ENCODE measurements at places on chromosomes 6 and 20. TPM values are rescaled to one million over a fixed set of nuclear protein-coding genes. Genes with fewer than 3 reads are reported as not detected.

RAB32 gene
- 31.2 TPM for total RNA-seq

CLIC5 gene
- under 0.01 TPM for total RNA-seq

UNC5CL gene
- total RNA-seq = 1.4 TPM

SOBP gene
- 2.6 TPM for total RNA-seq

COX4I2 gene
- total RNA-seq = not detected

PNPLA1 gene
- not detected for total RNA-seq

ADTRP gene
- total RNA-seq = not detected

GRCh38 chr6:143059663-143060353 is 881 bp upstream of the AIG1 start:
- DNase-seq = peak; percentile 21
- H3K4me1 ChIP-seq = no peaks in the 10 kb centered on the region
- peak overlapping the region; percentile 91 for H3K27ac ChIP-seq
- no peaks in the 10 kb centered on the region for H3K36me3 ChIP-seq

DNA sequence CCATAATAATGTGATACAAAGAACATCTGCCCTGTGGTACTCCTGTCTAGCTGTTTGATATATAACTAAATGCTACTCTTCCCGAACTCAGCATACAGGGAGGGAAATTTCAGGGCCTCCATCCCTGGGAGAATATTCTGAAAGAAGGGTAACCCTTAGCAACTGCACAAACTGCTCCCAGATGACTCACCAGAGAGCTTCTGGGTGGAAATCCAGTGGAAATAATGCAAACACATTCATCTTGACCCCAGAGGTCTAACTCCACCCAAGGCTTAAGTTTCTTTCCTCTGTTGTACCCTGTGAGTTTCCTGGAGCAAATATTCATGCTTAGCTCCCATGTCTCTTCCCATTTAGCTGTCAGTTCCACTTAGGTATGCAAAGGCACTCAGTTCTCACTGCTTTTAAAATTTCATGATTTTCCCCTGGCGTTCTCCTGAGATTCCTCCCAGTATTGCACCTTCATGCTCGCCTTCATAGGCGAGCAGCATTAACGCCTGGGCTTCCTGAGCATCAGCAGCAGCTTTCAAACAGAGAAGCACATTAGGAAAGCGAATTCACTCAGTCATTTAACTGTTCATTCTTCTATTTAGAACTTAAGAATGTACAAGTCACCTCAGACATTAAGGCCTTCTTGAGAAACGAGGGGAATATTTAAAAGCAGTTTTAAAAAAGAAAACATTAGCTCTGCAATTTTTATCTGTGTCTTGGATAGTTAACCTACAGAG is 43.8 kb upstream of the LAMA4 start:
- H3K4me1 ChIP-seq = no peaks in the 10 kb centered on the region
- no peaks in the 10 kb centered on the region for H3K27me3 ChIP-seq

DNA sequence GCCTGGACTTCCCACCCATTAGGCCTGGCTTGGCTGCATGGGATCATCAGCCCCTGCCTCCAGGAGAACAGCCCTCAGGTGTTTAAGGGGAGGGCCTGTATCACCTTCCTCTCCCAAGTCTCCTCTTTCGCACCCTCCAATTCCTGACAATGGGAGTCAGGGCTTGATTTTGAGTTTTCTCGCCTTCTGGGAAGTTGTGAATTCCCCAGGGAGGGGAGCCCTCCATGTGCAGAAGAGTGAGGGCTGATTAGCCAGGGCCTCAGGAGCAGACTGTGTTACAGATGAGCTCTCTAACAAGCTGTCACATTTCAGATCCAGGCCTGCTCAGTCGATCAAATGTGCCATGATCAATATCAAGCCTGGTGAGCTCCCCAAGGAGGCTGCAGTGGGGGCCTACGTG is 42.4 kb downstream of the CNBD2 start:
- no peaks in the 10 kb centered on the region for H3K27me3 ChIP-seq
- no peak overlapping the region for H3K4me3 ChIP-seq
- no peak overlapping the region for H3K27ac ChIP-seq
- no peaks in the 10 kb centered on the region for H3K36me3 ChIP-seq

DNA sequence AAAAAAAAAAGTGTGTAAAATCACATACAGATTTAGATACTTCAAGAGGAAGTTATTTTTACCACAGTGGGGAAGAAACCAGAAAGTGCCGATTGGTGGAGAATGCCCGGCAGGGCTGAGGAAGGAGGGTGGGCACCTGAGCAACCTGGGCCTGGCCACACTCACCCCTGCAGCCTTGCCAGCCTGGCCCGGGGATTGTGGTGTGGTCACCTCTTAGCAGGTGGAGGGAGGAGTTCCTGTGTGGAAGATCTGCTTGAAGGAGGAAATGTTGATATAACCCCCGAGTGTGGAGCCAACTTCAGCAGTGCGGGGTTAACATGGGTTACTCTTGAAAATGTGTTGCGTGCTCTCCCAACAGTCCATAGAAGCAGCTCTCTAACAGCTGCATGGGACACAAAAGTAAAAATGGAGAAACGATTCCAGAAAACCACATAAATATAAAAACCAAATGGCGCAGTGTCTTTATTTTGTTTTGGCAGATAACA is 14.7 kb downstream of the UST start:
- peak overlapping the region; percentile 72 for H3K27ac ChIP-seq
- H3K4me3 ChIP-seq = no peak overlapping the region
- no peaks in the 10 kb centered on the region for H3K36me3 ChIP-seq
- H3K4me1 ChIP-seq = peaks cover 5% of the 10 kb centered on the region
- no peak for DNase-seq
- H3K27me3 ChIP-seq = no peaks in the 10 kb centered on the region

DNA sequence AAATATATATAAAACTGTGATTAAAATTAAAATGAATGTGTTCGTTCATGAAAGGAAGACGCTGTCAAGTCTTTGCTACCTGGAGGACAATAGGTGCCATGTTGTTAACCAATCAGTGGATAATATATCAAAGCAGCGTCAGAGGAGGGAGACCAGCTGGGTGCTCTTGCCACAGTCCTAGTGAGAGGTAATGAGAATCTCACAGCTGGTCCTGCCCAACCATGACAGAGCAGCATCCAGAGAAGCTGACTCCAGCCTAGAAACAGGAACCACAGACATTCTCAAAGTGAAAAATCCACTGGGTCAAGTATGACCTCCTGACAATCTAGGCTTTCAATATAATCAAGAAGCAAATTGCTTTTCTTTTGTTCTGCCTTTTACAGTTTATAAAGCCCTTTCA is 94.5 kb upstream of the LRFN2 start:
- no peak for DNase-seq
- no peaks in the 10 kb centered on the region for H3K36me3 ChIP-seq
- H3K27me3 ChIP-seq = no peaks in the 10 kb centered on the region
- H3K27ac ChIP-seq = no peak overlapping the region

DNA sequence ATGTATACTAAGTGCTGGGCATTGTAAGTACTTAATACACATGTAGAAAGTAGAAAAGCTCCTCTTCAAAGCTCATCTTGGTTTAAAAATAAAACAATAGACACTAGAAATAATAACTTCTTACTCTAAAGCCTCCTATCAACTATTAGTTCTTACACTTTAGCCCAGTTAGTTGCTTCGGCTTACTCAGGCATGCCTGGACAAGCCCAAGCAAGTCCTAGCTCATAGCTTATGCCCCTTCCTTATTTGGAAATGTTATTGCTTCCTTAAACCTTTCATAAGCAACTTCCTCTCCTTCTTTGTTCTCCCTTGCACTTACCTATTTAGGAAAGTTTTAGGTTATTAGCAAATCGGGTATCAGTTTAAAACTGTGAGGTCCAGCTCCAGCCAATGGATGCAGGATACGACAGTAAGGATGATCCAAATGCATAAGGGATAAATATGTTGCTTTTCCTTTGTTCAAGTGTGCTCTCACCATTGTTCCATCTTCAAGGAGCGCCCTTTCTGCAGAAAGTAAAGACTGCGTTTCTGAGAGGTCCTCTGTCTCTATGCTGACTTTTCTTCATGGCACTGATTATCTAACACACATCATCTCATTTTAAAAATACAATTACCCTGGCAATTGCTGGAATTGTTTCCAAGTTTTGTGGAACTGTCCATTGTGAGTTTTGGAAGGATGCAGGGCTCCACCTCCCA is 12.3 kb downstream of the TMEM30A start:
- DNase-seq = no peak
- H3K4me1 ChIP-seq = no peaks in the 10 kb centered on the region
- H3K27ac ChIP-seq = no peak overlapping the region

GRCh38 chr20:49637046-49637637 is 69.2 kb upstream of the PTGIS start:
- no peaks in the 10 kb centered on the region for H3K4me1 ChIP-seq
- no peak overlapping the region for H3K4me3 ChIP-seq
- DNase-seq = no peak
- no peak overlapping the region for H3K27ac ChIP-seq
- no peaks in the 10 kb centered on the region for H3K36me3 ChIP-seq
- no peaks in the 10 kb centered on the region for H3K27me3 ChIP-seq

DNA sequence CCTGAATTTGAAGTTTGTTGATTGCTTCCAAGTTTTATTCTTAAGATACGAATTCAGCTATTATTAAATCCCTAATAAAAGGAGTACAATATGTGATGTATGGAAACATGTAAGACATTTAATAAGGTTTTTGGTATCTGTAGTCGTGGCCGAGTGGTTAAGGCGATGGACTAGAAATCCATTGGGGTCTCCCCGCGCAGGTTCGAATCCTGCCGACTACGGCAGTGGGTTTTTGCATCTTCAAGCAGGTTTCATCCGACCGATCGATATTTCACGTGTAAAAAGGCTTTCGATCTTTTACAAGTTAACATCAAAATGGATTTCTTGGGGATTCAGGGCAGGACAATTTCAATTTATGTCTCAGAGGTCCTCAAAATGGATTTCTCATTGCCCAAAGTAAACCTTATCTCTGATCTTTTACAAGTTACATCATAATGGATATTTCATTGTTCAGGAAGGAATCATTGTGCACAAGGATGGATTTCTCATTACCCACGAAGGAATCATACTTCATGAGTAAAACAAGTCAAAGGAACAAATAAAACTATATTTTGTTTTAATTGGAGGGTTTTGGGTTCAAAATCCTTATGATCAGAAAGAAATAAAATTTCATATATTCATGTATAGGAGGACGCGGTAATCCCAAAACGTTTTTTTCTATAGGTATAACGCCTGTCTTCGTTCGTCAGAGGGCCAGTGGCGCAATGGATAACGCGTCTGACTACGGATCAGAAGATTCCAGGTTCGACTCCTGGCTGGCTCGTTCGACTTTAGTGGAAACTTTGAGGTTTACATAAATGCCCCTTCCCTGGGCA is 37.3 kb upstream of the BTN3A2 start:
- H3K36me3 ChIP-seq = no peaks in the 10 kb centered on the region
- H3K27me3 ChIP-seq = peaks cover 16% of the 10 kb centered on the region
- no peak overlapping the region for H3K27ac ChIP-seq
- no peak overlapping the region for H3K4me3 ChIP-seq
- DNase-seq = no peak

GRCh38 chr6:100809346-100809745 is 71.8 kb downstream of the ASCC3 start:
- H3K36me3 ChIP-seq = no peaks in the 10 kb centered on the region
- H3K27me3 ChIP-seq = no peaks in the 10 kb centered on the region
- H3K27ac ChIP-seq = no peak overlapping the region
- DNase-seq = no peak

- no peaks in the 10 kb centered on the region for H3K36me3 ChIP-seq
- H3K27ac ChIP-seq = no peak overlapping the region
- H3K4me1 ChIP-seq = no peaks in the 10 kb centered on the region
These were observed 247.8 kb downstream of the CD83 start for GRCh38 chr6:14365393-14365792.

GRCh38 chr6:35599761-35600658 is 87.3 kb upstream of the TULP1 start:
- peak overlapping the region; percentile 97 for H3K27ac ChIP-seq
- peaks cover 59% of the 10 kb centered on the region for H3K4me1 ChIP-seq
- DNase-seq = no peak
- H3K4me3 ChIP-seq = no peak overlapping the region
- no peaks in the 10 kb centered on the region for H3K36me3 ChIP-seq

DNA sequence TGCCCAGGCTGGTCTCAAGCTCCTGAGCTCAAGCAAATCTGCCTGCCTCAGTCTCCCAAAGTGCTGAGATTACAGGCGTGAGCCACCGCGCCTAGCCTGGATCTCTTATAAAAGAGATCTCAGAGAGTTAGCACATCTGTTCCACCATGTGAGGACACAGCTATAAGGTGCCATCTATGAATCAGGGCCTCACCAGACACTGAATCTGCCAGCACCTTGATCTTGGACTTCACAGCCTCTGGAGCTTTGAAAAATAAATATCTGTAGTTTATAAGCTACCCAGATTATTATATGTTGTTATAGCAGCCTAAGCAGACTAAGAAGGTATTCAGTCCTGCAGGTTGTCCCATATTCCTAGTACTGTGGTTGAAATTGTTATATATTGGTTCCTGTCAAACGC is 33.2 kb upstream of the SHLD1 start:
- no peak overlapping the region for H3K4me3 ChIP-seq
- H3K27ac ChIP-seq = no peak overlapping the region
- DNase-seq = no peak

DNA sequence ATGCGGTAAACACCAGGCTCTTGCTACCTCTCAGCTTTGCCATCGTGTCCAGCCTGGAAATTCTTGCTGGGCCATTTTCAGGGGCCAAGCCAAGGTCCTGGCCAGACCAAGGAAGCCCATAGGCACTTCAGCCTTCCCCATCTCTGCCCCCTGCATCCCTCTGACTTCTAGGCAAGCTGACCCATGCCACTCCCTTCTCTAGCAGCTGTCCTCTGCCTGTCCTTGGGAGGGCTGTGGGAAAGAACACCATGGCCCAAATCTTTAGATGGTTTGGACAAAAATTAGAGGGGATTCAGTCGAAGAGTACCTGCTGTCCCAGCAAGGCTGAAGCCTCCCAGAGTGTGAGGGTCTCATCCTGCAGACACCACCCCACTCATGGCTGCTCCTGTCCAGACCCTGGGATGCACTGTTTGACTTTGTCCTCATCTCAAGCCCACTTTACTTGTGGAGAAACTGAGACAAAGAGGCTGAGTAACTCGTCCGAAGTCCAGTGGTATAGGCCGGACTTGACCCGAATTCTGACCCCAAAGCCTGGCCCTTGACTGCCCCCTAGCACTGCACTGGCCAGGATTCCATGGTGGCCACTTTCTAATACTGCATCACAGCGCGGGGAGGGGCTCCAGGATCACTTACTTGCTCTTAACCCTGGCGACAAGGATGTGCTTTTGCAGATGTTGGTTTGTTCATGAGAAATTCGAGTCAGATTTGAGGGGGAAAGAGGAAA is 22.4 kb upstream of the STX16 start:
- no peak overlapping the region for H3K27ac ChIP-seq
- H3K4me3 ChIP-seq = no peak overlapping the region
- no peaks in the 10 kb centered on the region for H3K27me3 ChIP-seq
- no peaks in the 10 kb centered on the region for H3K36me3 ChIP-seq

DNA sequence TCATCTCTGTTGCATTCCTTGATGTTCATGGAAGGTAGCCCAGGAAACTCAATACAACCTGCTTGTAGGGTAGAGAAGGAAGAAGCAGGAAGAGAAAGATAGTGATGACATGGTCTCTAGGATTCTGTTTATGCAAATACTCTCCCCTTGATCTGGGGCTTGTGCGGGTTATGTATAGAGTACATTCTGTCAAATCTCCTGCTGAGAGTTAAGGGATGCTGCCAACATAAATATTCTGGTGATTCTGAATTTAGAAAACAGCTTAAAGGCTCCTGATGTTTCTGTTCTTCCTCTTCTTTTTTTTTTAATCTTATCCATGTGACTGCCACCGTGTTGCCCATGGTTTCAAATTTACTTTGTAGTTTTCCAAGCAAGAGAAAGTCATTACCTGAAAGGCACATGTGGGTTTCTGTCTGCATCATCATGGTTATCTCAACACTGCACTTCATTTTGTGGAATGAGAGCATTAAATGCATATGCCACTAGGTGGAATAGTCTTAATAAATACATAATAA is 150.6 kb downstream of the RPS12 start:
- no peak overlapping the region for H3K4me3 ChIP-seq
- H3K4me1 ChIP-seq = no peaks in the 10 kb centered on the region
- no peak overlapping the region for H3K27ac ChIP-seq
- no peak for DNase-seq
- no peaks in the 10 kb centered on the region for H3K36me3 ChIP-seq
